ENCODE measurements at places on chromosomes 1 and 21.

DNA sequence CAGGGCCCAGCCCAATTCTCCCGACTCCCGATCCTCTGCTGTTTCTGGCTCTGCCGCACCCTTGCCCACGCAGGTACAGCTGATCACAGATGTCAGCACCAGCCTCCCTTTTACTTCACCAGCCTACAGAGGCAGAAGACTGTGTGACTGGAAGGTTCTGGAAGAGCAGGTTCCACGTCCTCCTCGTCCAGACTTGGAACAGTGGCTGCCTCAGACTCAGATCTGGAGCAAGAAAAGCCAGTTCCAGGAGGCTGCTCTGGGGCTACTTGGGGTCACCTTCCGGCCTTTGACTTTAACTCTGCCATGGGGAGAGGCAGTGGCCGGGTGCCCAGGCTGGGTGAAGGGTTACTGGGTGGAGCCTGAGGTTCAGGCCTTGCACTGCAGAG is 16.1 kb upstream of the KLHDC7A start:
- DNase-seq = no peak

DNA sequence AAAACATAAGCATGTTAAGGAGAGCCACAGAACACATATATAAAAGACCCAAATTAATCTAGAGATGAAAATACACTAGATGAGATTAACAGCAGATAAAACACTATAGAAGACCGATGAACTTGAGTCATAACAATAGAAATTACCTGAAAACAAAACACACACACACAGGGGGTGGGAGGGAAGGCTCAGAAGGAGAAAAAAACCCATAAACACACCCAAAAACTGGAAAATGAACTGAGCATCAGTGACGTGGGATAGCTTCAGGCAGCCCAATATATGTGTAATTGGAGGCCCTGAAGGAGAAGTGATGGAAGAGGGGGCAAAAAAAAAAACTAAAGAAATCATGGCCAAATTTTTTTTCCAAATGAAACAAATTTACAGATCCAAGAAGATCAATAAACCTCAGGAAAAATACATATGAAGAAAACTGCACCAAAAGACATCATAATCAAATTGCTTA is 11.4 kb downstream of the ALDH9A1 start:
- no peak for DNase-seq

- DNase-seq = no peak
These were observed 211.1 kb upstream of the C21orf91 start for GRCh38 chr21:18030248-18030647.

GRCh38 chr1:192158181-192158580 is at the start of gene RGS18:
Gene RGS18, plus strand, starts transcription at chr1:192158462. Its CDS starts 176 bp downstream, at chr1:192158638.
- no peak for DNase-seq

Measured in activated naive CD8-positive, alpha-beta T cell treated with anti-CD3 and anti-CD28 coated beads, Interleukin-2, amount 50 U/mL, for 24 hours (primary cell).